ENCODE measurements at places on chromosomes 7 and 10.

DNA sequence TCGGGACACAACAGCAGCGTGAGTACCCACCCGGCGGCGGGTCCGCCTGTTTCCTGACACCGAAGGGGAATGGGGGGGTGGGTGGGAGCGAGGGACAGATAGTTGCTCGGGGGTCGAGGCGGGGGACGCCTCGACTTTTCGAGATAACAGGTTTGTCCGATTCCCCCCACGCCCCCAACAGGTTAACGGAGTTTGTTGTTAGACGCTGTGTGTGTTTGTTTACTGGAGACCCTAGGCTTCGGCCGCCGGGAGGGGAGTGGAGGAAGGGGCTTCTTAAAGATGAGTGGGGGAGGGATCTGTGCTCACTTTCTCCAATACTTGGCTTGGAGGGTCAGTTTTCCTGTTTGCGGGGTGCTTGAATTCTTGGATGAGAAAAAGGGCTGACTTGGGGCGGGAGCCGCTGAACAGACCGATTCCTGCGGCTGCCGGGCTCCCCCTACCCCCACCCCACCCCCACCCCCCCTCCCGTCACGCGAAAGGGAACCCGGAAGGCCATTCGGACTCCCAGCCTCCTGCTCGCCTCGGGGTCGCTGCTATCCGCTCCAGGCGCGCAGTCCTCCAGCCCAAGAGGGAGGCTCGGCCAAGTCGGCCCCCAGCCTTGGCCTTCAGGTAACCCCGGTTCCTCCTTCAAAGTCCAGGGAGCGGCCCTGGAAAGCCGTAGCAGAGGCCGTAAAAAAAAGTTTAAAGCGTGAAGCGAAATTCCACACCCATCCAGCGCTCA is 1.0 kb downstream of the SORCS3 start:
- DNase-seq, result no peak

DNA sequence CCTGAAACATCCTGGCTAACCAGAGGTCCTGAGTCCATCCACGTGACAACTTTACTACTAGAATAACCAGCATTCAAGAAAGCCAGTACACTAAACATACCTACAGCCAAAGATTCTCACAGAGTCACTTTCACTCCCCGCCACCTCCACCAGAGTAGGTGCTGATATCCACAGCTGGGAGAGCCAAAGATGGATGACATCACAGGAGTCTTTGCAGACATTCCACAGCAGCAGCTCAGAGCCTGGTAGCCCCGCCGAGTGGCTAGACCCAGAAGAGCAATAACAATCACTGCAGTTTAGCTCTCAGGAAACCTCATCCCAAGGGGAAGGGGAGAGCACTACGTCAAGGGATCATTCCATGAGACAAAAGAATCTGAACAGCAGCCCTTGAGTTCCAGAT is 13.5 kb upstream of the ADAM22 start:
- no peak for DNase-seq

DNA sequence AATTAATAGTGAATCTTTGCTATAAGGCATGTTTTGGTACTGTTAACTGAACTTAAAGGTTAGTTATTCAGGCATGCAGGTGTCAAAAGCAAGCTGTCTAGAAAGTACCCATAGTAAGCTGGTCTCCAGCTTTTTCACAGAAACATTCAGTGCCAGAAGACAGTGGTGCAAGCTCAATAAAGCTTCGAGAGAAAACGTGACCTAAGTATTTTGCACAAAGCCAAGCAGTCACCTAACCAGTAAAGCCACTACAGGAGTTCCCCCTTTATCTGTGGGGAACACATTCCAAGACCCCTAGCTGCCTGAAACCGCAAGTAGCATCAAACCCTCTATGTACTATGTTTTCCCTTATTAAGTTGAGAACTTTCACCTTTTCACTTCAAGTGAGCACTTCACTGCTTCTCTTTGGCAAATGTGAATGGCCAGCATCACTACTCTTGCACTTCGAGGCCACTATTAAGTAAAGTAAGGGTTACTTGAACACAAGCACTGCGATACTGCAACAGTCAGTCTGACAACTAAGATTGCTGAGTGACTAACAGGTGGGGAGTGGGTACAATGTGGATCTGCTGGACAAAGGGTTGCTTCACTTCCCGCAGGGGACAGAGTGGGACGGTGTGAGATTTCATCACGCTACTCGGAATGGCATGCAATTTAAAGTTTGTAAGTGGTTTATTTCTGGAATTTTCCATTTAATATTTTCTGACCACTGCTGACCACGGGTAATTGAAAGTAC is 253.8 kb upstream of the YAE1 start:
- DNase-seq, result no peak

- DNase-seq, result no peak
Measured at GRCh38 chr7:135185471-135186260, 15.2 kb upstream of the CYREN start.

GRCh38 chr10:75018686-75019307 is 92.7 kb upstream of the SAMD8 start:
- DNase-seq, result no peak

DNA sequence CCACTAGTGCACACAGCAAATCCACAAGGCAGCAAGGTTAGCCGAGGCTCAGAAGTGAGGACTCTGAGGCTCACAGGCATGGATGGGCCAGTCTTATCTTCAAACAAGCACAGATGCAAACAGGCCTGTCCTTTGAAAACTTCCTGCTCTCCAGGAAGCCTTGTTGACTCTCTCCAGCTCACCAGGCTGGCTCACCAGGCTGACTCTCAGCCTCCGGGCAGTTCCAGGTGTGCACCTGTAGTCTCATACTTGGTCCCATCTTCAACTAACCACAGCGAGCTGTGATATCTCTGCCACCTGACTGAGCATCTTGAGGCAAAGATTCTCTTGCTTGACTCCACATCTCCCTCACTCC is 173.9 kb upstream of the ZMIZ1 start:
- DNase-seq, result no peak

DNA sequence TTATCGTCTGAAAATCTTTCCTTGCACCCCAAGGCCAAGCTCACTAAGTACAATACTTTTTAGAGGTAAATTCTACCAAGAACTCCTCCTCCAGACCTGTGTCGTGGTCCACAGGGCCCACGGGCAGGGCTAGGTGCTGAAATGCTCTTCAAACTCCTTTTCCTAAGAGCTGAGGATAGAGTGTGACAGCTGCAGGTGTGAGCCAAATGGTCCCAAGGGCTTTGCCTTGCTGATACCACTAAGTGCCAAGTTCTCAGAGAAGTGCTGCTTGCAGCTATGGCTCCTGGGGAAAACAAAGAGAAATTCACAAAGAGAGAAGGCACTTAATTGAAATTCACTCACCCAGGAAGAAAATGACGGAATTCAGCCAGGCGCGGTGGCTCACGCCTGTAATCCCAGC is 868.9 kb upstream of the AUTS2 start:
- no peak for DNase-seq

DNA sequence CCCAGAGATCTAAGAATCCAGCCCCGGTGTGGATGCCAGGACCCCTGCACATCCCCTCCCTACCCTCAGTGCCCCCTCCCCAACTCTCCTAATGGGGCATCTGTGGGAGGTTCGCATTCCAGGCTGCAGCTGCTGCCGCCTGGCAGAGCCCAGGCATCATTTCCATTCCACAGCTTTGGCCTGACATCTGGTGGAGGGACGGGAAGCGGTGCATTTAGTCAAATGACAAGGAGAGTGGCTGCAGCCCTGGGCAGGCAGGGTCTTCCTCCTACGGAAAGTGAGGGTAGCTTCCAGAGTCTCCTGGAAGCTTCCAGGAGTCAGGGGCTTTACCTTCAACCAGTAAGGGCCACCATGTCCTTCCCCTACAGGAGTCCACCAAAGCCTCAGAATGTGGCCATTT is 30.8 kb downstream of the PRLHR start:
- no peak for DNase-seq

DNA sequence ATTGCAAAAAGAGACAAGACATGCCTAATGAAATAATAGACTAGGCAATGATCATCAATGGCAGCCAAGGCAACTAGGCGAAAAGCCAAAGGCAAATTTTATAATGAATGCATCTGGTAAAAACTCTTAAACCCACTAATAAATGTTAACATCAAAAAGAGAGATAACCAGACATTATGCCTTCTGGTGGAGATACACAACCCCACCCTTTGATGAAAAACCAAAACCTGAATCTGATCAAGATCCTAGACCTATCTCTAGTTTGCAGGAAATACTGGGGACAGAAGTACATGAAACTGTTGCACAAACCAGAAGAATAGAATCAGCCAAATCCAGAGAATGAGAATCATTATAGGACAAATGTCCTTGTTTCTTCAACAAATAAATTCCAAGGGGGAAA is 22.0 kb upstream of the GSAP start:
- no peak for DNase-seq

DNA sequence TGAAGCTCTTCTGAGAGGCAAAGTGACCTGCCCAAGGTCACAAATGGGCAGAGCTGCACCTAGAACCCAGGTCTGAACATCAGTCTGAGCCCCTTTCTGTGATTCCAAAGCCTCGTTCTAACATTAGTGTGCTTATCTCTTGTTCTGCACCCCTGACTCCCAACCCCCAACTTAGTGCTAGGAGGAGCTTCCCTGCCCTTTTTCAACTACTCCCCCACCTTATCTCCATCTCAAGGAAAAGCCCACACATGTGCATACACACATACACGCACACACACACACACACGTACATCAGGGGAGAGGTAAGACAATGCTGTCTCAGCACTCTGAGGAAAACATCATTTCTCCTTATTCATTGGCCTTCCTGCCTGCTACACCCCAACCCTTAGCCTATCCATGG is 8.3 kb downstream of the PRRT4 start:
- DNase-seq, result no peak

DNA sequence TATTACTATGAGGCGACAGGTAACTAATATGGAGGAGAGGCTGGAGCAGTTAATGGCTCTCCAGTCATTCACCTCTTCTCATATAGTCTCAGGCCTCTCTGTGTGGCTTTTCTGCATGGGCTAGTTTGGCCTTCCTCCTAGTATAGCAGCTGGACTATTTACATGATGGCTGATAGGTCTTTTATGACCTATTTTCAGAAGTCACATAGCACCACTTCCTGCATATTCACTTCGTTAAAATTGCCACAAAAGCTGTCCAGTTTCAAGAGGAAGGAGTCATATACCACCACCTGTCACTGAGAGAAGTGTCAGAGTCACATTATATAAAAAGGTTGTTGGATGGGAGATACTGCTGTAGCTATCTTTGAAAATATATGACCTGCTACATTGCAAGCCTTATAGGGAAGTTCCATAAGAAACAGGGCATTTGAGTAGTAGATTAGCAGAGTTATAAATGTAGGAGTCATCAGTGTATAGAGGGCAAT is 8.0 kb upstream of the DMTF1 start:
- DNase-seq, result no peak

DNA sequence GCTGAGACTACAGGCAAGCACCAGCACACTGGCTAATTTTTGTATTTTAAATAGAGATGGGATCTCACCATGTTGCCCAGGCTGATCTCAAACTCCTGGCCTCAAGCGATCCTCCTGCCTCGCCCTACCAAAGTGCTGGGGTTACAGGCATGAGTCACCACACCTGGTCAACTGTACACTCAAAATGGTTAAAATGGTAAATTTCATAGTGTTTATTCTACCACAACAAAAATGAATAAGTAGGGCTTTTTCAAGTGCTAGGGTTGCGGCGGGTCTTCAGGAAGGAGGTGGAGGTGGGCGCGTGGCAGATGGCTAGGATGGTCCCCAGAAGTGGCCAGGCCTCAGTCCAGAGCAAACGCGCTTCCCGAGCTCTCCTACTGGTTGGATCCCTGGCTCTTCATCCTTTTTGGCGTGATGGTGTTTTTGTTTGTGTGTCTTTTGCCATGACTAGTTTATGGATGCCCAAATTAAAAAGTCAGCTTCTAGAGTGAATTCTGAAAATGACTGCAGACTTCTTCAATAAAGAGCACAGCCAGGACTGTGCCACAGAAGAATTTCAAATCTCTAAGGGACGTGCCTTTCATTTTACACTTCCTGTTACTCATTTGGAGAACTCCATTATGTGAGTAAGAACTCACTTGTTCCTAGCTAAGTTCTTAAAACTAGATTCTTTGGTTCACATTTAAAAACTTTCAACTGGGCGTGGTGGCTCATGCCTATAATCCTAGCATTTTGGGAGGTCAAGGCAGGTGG is 73.9 kb downstream of the TMEM130 start:
- no peak for DNase-seq

GRCh38 chr10:97842656-97843280 is 6.9 kb upstream of the GOLGA7B start:
- no peak for DNase-seq

- no peak for DNase-seq
Measured at GRCh38 chr10:128047991-128048818, 78.0 kb downstream of the MKI67 start.

- DNase-seq, result no peak
Measured at GRCh38 chr10:93397020-93397419, 85.1 kb downstream of the MYOF start.

- no peak for DNase-seq
Measured at GRCh38 chr7:133530682-133531081, 277.8 kb downstream of the EXOC4 start.

DNA sequence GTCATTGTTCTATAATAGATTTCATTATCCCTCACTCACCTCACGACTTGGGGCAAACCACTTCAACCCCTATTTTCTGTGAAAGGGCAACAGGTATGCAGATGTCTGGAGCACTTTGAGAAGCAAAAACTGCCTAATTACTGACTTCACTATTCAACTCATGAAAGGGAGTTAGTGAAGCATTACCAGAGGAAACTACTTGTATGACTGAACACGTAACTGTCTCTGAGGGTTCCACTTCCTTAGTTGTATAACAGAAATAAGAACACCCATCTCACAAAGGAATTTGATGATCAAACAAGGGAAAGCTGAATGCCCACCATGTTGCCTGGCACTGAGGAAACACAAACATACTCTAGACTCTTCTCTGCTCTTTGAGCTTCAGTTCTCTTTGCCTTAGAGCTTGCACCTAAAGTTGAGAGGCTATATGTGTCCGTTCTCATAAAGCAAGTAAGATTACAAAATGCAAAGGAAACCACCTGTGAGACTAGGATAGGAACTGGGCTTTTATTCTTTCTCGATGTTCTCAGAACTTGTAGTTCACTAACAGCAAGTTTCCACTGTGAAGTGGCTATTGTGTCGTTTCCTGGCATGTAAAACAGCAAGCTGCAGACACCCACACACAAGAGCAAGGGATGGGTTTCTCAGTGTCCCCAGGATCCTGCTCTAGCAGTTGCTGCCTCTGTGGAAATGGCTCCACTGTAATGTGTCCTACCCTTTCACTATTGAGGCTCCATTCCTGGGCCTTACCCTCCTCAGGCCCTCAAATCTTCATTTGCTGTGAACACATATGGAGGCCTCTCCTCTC is 2.6 kb downstream of the TMEM243 start:
- DNase-seq, result no peak

- DNase-seq, result no peak
Measured at GRCh38 chr10:110876000-110876399, 4.3 kb downstream of the PDCD4 start.

Measured in T follicular helper cell (primary cell).